ENCODE measurements at places on chromosomes 4 and X. TPM values are rescaled to one million over a fixed set of nuclear protein-coding genes. Genes with fewer than 3 reads are reported as not detected.

RNF212 gene
- total RNA-seq = 4.2 TPM

CABS1 gene
- not detected for total RNA-seq

SPANXN2 gene
- total RNA-seq = not detected

FBXO8 gene
- 27.6 TPM for total RNA-seq

SCML2 gene
- total RNA-seq = 0.97 TPM

HAUS3 gene
- total RNA-seq = 8.6 TPM

SLC6A8 gene
- total RNA-seq = 48.6 TPM

SERPINA7 gene
- total RNA-seq = not detected

ZAR1 gene
- total RNA-seq = not detected

NAP1L2 gene
- total RNA-seq = not detected

CPE gene
- total RNA-seq = 2.7 TPM

FGFBP1 gene
- not detected for total RNA-seq

ADGRG2 gene
- 2.3 TPM for total RNA-seq

HTN1 gene
- total RNA-seq = not detected

PABPC1L2A gene
- total RNA-seq = not detected

CXorf49 gene
- not detected for total RNA-seq

SRPX gene
- 1,799 TPM for total RNA-seq

PYURF gene
- 55.1 TPM for total RNA-seq

CCNB3 gene
- total RNA-seq = not detected

WDFY3 gene
- 69.2 TPM for total RNA-seq

SPATA4 gene
- not detected for total RNA-seq

LINC00632 gene
- 44.0 TPM for total RNA-seq

HCFC1 gene
- 39.9 TPM for total RNA-seq

PSAPL1 gene
- total RNA-seq = under 0.01 TPM

PALLD gene
- 18.4 TPM for total RNA-seq

REPS2 gene
- total RNA-seq = 0.81 TPM

SLC9B1 gene
- 0.72 TPM for total RNA-seq

BEND2 gene
- not detected for total RNA-seq

CLGN gene
- not detected for total RNA-seq

UPF3B gene
- total RNA-seq = 1.3 TPM

ZC4H2 gene
- 11.0 TPM for total RNA-seq

LAP3 gene
- total RNA-seq = 102 TPM

DUX4 gene
- total RNA-seq = not detected

TREX2 gene
- 0.90 TPM for total RNA-seq

SLBP gene
- 64.2 TPM for total RNA-seq

CXCL1 gene
- 191 TPM for total RNA-seq

NRK gene
- total RNA-seq = 9.6 TPM

LIMCH1 gene
- total RNA-seq = 12.6 TPM

CSN1S1 gene
- total RNA-seq = not detected

SSX3 gene
- not detected for total RNA-seq

GPAT3 gene
- total RNA-seq = 0.72 TPM

INPP4B gene
- 1.6 TPM for total RNA-seq

MND1 gene
- 2.3 TPM for total RNA-seq

MAGEA10 gene
- total RNA-seq = not detected
